ENCODE measurements at places on chromosomes 3 and 15.
A peak's percentile ranks its signal among the peaks of the same experiment; 100 is the strongest.

- H3K4me3 ChIP-seq = no peak overlapping the region
- H3K36me3 ChIP-seq = no peaks in the 10 kb centered on the region
- DNase-seq = no peak
- no peaks in the 10 kb centered on the region for H3K4me1 ChIP-seq
Observed at GRCh38 chr3:106589311-106589942, 720.6 kb upstream of the CBLB start.

DNA sequence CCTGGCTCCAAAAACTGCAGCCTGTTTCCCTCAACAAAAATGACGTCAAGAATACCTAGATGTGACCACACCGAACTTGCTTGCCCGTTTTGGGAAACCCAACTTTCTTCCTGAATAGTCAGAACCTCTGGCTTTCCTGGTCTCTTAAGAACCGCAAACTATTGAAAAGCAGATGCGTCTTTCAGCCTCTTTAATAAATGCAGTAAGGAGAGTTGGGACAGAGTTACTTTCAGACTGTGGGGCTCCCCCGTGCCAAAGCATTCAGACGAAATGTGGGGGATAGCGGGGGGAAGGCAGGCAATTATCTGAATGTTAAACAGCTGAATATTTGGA lies 1.2 kb upstream of the PROK2 start:
- H3K27me3 ChIP-seq = peaks cover 21% of the 10 kb centered on the region
- H3K36me3 ChIP-seq = no peaks in the 10 kb centered on the region
- no peak overlapping the region for H3K4me3 ChIP-seq
- H3K27ac ChIP-seq = no peak overlapping the region

GRCh38 chr3:10581251-10581650 lies 75.9 kb upstream of the ATP2B2 start:
- H3K36me3 ChIP-seq = no peaks in the 10 kb centered on the region
- H3K27ac ChIP-seq = no peak overlapping the region
- DNase-seq = no peak

GRCh38 chr3:102057781-102058421 lies 208.6 kb downstream of the NFKBIZ start:
- peak overlapping the region; percentile 44 for H3K27ac ChIP-seq
- peaks cover 27% of the 10 kb centered on the region for H3K4me1 ChIP-seq
- DNase-seq = peak; percentile 82
- peak overlapping the region; percentile 5 for H3K4me3 ChIP-seq
- no peaks in the 10 kb centered on the region for H3K27me3 ChIP-seq

GRCh38 chr15:76139368-76140073 lies 79.7 kb downstream of the TMEM266 start:
- H3K4me1 ChIP-seq = no peaks in the 10 kb centered on the region
- no peaks in the 10 kb centered on the region for H3K36me3 ChIP-seq
- no peak overlapping the region for H3K27ac ChIP-seq
- H3K4me3 ChIP-seq = no peak overlapping the region
- no peaks in the 10 kb centered on the region for H3K27me3 ChIP-seq

DNA sequence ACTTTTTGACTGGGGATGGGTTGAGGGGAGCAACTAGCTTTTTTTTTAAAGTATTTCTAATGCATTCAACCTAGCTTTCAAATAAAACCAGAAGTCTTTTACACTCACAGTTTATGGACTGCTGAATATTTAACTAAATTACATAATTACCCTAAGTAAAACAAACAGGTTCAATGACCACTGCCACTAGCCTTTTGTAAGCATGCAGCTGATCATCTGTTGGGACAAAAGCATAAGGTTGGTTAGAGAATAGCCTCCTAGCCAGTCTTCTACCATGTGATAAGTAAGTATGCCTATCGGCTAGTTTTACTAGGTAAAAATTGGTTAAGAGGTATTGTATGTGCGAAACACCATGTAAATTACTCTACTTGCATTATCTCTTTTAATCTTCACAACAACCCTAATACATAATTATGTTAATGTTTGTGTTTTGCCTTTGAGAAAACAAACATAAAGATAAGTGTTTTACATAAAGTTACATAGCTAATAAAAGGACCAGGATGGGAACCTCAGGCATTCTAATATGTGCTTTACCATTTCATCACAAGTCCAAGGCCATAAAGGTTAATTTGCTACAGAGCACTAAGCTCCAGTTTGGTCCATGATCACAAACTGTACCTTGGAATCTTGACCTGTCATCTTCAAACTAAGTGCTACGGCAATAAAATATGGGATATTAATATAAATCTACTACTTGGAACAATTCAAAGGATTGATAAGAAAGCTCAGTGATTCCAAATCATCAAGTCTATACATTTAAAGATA lies 13.2 kb downstream of the PFN2 start:
- H3K27me3 ChIP-seq = no peaks in the 10 kb centered on the region
- no peaks in the 10 kb centered on the region for H3K36me3 ChIP-seq
- no peak overlapping the region for H3K4me3 ChIP-seq
- H3K27ac ChIP-seq = no peak overlapping the region

DNA sequence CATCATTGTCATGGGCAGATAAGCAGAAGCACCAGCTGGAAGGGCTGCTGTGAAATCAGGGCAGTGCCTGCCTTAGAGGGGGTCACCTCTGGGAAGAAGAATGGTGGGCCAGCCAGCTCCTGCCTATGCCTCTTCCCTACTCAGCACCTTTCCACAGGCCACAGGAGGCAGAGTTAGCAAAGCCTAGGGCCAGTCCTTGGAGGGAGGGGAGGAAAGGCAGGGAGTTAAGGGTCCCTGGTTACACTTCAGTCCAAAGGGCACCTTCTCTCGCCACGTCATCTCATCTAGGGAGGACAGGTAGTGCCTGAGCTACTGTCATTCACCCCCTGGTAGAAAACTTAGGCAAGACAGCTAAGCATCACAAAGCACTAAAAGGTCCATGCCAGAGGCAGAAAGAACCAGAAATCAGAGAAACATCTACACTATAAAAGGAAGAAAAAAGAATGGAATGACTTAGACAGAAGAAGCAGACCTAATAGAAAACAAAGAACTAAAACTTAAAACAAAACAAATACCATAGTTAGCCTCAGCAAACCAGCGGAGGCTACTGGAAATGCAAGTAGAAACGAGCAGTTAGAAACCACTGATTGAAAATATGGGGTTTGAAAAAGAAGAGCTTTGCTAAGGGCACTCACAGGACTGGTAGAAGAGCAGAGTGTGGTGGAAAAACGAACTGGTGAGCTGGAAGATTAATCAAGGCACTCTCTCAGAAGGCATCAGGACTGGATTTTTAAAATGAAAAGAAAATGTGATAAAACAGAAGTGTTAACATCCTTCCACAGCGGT lies 84.2 kb downstream of the OSBPL10 start:
- no peaks in the 10 kb centered on the region for H3K36me3 ChIP-seq
- no peak overlapping the region for H3K4me3 ChIP-seq
- H3K27ac ChIP-seq = no peak overlapping the region
- no peaks in the 10 kb centered on the region for H3K4me1 ChIP-seq
- no peak for DNase-seq

DNA sequence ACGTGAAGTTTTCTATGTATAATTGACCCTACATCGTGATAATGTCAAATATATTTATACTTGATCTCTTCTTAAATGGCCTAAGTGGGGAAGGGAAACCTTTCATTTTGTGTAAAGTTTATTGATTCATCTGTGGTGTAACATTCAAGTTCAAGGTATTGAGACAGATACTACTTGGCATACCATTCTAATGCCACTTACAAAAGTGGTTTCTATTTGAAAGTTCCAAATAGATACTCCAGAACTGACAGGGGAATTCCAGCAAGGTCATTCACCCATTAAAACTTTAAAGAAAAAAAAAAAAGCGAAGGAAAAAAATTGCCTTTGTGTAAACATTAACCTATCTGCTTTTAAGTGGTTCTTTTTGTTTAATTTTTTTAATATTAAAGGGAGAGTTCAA lies 45.3 kb upstream of the MAP3K13 start:
- H3K4me3 ChIP-seq = no peak overlapping the region
- no peak for DNase-seq
- H3K36me3 ChIP-seq = no peaks in the 10 kb centered on the region
- no peaks in the 10 kb centered on the region for H3K27me3 ChIP-seq

GRCh38 chr3:8327739-8328138 lies 173.9 kb upstream of the LMCD1 start:
- no peak for DNase-seq
- no peaks in the 10 kb centered on the region for H3K36me3 ChIP-seq
- H3K27me3 ChIP-seq = no peaks in the 10 kb centered on the region
- no peak overlapping the region for H3K4me3 ChIP-seq
- no peak overlapping the region for H3K27ac ChIP-seq
- no peaks in the 10 kb centered on the region for H3K4me1 ChIP-seq

DNA sequence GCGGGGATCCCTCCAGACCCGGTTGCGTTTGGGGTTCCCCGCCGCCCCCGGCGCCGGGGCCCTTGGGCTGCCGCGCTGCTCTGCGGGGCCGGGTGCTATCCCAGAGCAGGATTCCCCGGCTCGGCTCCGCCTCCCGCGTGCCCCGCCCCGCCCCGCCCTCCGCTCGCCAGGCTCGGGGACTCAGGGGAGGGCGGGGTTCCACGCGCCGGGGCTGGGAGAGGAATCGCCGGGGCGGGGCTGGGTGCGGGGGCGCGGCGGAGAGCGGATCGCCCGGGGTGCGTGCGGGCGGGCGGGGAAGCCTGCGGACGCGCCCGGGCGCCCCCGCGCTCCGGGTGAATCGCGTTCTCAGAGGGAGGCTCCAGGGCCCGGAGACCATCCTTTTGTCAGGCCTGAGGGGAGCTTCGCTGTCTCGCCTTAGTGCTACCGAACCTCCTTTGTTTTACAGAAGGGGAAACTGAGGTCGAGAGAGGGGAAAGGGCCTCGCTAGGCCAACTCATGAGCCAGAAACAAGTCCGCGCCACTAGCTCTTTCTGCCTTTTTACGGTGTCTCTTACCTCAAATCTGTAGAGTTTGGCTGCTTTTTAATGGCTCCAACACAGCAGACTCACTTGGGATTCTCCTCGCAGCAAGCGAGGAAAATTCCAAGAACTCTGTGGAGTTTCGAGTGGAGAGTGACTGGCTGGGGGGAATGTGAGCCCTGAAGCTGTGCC lies at the start of gene TMEM158:
Gene TMEM158, minus strand, starts transcription at position 82 of the 710 bp plus-strand sequence. CDS start 260 bp downstream, outside the sequence.
- peaks cover 7% of the 10 kb centered on the region for H3K4me1 ChIP-seq
- peak; percentile 44 for DNase-seq
- no peak within 1 kb of the TSS for H3K27ac ChIP-seq
- no peaks in the 10 kb centered on the region for H3K36me3 ChIP-seq

- no peaks in the 10 kb centered on the region for H3K36me3 ChIP-seq
- no peak for DNase-seq
- no peak overlapping the region for H3K27ac ChIP-seq
- no peaks in the 10 kb centered on the region for H3K4me1 ChIP-seq
Observed at GRCh38 chr15:48981941-48982340, 18.2 kb upstream of the SHC4 start.

- DNase-seq = no peak
- H3K36me3 ChIP-seq = no peaks in the 10 kb centered on the region
- H3K4me3 ChIP-seq = no peak overlapping the region
- no peak overlapping the region for H3K27ac ChIP-seq
Observed at GRCh38 chr15:80590761-80591355, 104.3 kb upstream of the ABHD17C start.

Measured in naive thymus-derived CD4-positive, alpha-beta T cell (primary cell).